ENCODE measurements at places on chromosomes 5 and 9. TPM values are rescaled to one million over a fixed set of nuclear protein-coding genes. Genes with fewer than 3 reads are reported as not detected.

DNA sequence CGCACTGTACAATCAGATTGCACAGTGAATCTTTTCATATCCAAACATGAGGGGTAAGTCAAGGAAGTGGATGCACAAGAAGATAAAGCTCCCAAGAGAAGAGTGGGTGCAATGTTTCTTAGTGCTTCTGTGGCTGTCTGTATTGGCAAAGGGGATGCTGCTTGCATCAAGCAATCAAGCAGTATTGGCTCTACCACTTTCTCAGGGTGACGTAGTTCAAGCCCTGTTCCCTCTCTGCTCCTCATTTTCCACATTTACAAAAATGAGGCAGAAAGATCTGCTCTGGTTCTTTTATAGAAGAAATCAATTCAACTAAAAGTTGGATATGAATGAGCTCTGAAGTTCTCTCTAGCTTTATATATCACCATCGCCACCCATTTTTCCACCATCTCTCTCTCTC lies 2.3 kb downstream of the TNFSF8 start:
- no peak for DNase-seq
- no peaks in the 10 kb centered on the region for H3K36me3 ChIP-seq
- H3K27ac ChIP-seq = peak overlapping the region; percentile 66
- no peaks in the 10 kb centered on the region for H3K27me3 ChIP-seq

The TUSC1 gene
- total RNA-seq = 11.6 TPM

DNA sequence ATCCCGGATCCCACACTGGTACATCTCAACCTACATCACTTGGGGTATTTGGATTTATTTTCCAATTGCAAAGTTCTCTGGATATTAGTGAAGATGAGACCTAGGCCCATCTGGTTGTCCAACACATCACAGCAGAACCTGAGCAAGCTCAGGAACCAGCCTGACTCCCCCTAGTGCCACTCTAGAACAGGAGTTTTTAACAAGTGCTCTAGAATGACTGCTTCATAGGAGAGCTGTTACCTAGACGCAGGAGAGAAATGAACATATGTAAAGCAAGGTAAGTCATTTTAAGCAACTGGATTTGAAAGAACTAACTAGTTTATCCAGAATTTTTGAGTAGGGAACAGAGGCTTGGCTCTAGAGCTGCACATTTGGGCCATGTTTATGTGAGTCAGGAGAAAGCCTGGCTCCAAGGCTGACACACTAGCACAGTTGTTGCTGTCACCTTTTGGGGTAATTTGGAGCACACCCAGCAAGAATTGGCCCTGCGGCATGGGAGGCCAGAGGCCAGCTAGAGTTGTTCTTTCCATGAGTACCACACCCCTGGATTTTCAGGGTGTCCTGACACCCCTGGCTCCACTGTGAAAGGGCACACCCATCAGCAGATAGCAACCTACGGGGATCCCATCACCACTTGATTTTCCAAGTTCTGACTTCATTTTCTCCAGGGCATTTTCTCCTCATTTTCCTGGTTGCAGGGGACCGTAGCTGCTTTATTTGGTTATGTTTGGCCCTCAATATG lies 110.9 kb upstream of the LPAR1 start:
- H3K36me3 ChIP-seq = no peaks in the 10 kb centered on the region
- no peaks in the 10 kb centered on the region for H3K4me1 ChIP-seq
- no peaks in the 10 kb centered on the region for H3K27me3 ChIP-seq
- no peak for DNase-seq
- no peak overlapping the region for H3K27ac ChIP-seq

The SLIT3 gene
- 48.6 TPM for total RNA-seq

- no peak overlapping the region for H3K27ac ChIP-seq
- H3K4me3 ChIP-seq = no peak overlapping the region
- no peaks in the 10 kb centered on the region for H3K4me1 ChIP-seq
- no peak for DNase-seq
- H3K36me3 ChIP-seq = no peaks in the 10 kb centered on the region
Observed at GRCh38 chr9:7844242-7844641, 44.7 kb upstream of the DMAC1 start.

The IL31RA gene
- not detected for total RNA-seq

DNA sequence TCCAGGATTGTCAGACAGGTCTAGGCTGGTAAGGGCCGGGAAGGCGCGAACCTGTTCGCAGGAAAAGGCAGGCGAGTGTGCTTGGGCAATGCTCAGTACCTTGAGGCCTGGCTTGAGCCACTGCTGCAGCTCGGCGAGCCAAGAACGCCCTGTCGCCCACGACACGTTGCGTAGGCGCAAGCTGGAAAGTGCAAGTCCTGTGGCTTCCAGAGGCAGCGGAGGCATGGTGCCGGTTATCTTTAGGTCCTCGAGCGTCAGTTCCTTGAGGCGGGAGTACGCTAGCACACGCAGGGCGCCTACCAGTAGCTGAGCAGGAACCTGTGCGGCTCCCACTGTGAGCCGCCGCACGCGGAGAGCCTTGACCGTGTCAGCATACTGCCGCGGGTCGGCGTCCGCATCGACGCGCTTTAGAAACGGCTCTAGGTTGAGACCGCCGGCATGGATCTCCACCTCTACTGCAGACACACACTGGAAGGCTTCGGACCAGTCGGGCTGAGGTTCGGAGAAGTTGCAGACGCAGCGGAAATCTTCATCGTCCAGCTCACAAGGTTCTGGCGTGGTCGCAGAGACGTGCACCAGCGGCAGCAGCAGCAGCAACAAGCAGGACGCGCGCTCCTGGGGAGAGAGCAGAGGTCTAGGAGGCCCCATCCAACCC lies 482 bp downstream of the CD14 start:
- peak; percentile 90 for DNase-seq
- H3K36me3 ChIP-seq = no peaks in the 10 kb centered on the region
- H3K4me3 ChIP-seq = peak overlapping the region; percentile 67
- no peaks in the 10 kb centered on the region for H3K27me3 ChIP-seq

The TNFSF8 gene
- total RNA-seq = 3.5 TPM

The TTC16 gene
- total RNA-seq = 1.3 TPM

DNA sequence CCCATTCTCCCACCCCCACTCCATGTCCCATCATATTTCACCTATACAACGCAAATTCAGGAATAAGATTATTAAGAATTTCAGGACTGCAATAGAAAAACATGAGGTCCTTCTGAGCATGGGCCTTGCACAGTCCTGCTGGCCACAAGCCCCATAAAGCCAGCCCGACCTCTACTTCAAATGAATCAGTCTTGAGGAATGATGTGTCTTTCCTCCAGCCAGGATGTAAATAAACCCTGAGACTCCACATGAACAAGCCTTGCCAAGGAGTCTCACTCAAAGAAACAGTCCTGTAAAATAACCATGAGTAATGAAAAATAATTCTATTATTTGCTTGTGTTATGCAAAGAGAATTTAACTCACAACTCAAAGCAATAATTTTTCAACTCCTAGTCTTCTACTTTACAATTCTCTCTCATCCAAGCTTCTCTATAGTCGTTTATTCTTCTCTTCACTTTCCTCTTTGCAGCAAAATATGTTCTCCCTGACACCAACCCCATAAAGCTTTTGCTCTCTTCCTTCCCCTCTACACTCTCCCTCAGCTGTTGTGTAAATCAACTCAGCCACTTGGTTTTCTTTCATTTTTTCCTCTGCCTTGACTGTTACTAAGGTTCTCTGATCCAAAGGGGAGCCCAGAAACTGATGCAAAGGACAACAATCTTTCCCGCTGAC lies 140.1 kb upstream of the MOCS2 start:
- no peaks in the 10 kb centered on the region for H3K36me3 ChIP-seq
- no peaks in the 10 kb centered on the region for H3K27me3 ChIP-seq
- DNase-seq = no peak
- no peak overlapping the region for H3K4me3 ChIP-seq
- H3K27ac ChIP-seq = no peak overlapping the region

GRCh38 chr5:91018200-91018599 lies 364.9 kb downstream of the ARRDC3 start:
- H3K27me3 ChIP-seq = no peaks in the 10 kb centered on the region
- no peak for DNase-seq
- H3K4me3 ChIP-seq = no peak overlapping the region
- no peak overlapping the region for H3K27ac ChIP-seq
- peaks cover 15% of the 10 kb centered on the region for H3K4me1 ChIP-seq

DNA sequence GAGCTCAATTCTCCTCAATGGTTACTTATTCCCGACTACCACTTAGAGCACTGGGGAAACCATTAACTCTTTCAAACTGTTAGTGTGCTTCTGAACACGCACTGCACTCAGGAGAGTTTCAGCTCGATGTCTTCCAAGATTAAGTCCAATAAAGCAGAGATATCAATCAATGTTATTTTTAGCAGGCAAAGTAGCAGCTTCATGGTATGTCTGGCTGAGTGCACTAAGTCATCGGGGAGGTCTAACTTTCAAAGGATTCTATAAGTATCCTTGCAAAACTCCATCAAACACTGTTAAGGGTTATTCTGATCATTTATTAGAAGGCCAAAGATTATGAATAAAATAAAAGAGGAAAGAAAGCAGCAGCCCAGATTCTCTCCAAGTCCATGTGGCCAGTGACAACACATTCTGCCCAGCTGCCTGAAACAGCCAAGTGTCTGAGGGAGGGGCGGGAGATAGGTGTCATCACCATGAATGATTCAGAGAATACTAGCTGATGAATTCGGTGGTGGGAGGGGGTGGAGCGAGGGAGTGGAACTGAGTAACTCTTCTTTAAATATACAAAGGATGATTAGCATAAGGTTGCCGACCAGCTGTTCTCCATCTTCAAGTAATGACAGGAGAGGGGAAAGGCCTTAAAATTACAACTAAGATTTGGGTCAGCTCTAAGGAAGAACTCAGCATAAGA lies 21.3 kb downstream of the NREP start:
- no peaks in the 10 kb centered on the region for H3K27me3 ChIP-seq
- peaks cover 7% of the 10 kb centered on the region for H3K4me1 ChIP-seq
- DNase-seq = no peak
- H3K4me3 ChIP-seq = no peak overlapping the region
- H3K36me3 ChIP-seq = no peaks in the 10 kb centered on the region

- peaks cover 12% of the 10 kb centered on the region for H3K4me1 ChIP-seq
- peak; percentile 55 for DNase-seq
- no peaks in the 10 kb centered on the region for H3K27me3 ChIP-seq
Observed at GRCh38 chr5:108727236-108727650, 20.5 kb upstream of the FER start.

- no peak for DNase-seq
- H3K27ac ChIP-seq = no peak overlapping the region
- H3K36me3 ChIP-seq = no peaks in the 10 kb centered on the region
- H3K4me1 ChIP-seq = no peaks in the 10 kb centered on the region
Observed at GRCh38 chr9:36788534-36788933, 215.8 kb downstream of the MELK start.

The PCDHA11 gene
- total RNA-seq = 0.38 TPM

GRCh38 chr5:138719811-138720210 lies 33.4 kb upstream of the CTNNA1 start:
- H3K27me3 ChIP-seq = no peaks in the 10 kb centered on the region
- no peaks in the 10 kb centered on the region for H3K36me3 ChIP-seq
- H3K4me1 ChIP-seq = peaks cover 2% of the 10 kb centered on the region
- no peak for DNase-seq

GRCh38 chr9:134968011-134968822 lies 50.5 kb upstream of the FCN1 start:
- H3K4me3 ChIP-seq = no peak overlapping the region
- no peak overlapping the region for H3K27ac ChIP-seq
- peaks cover 43% of the 10 kb centered on the region for H3K27me3 ChIP-seq
- H3K4me1 ChIP-seq = no peaks in the 10 kb centered on the region
- DNase-seq = peak; percentile 24
- H3K36me3 ChIP-seq = no peaks in the 10 kb centered on the region

GRCh38 chr5:176750144-176750543 lies 60.2 kb upstream of the UNC5A start:
- H3K4me1 ChIP-seq = no peaks in the 10 kb centered on the region
- H3K27me3 ChIP-seq = peaks cover 59% of the 10 kb centered on the region
- H3K4me3 ChIP-seq = no peak overlapping the region
- no peaks in the 10 kb centered on the region for H3K36me3 ChIP-seq
- DNase-seq = no peak

The TIMD4 gene
- not detected for total RNA-seq

All from lower lobe of right lung (tissue), 2 donors.